ENCODE measurements at places on chromosomes 5 and 9.

DNA sequence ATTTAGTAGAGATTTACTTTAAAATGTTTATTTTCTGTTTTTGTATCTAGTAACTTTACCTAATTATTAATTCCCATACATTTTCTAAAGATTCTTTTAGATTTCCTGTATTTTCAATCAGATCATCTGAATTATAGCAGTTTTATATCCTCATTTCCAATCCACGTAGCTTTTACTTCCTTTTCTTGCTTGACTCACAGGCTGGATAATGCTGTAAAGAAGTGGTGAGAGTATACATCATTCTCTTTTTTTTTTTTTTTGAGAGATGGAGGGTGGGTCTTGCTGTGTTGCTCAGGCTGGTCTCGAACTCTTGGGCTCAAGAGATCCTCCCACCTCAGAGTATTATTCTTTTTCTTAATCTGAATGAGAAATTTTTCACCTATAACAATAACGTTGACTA, 11.2 kb upstream of the SETX start:
- DNase-seq: no peak

DNA sequence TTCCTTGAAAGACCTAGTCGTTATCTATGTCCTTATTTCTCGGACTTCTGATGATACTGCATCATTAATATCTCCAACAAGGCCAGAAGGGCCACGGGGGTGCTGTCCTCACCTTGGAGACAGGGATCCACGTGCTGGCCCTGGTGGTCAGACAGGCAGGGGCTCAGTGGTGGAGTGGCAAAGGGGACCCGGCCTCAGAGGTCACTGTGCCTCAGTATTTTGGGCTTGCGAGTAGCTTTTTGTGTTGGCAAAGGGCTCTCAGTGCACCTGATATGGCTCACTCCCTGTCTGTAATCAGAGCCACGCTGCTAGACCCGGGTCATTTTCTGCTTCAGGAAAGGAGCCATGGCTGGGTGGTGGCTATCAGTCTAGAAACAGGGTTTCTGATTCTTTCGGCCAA, 135.1 kb downstream of the GADD45G start:
- no peak for DNase-seq

- DNase-seq: no peak
Measured at GRCh38 chr9:110126499-110126941, 81.4 kb downstream of the C9orf152 start.

DNA sequence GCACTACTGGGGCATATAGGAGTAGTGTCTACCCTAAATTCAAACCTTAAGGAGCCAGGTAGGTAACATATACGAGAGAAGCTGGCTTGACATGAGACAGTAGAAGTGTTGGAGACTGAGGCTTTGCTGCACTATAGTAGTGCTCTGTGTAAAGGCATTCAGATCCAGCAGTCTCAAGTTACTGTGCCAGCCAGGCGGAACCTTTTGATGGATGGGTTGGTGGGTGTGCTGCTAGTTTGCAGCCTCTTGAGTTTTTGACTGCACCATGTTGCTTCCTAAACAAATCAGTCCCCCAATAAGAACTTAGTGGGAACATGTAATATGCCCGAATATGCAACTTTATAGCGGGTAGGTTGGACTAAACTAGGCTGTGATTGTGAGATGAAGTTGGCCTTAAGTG, 1.5 kb downstream of the CLTA start:
- no peak for DNase-seq

DNA sequence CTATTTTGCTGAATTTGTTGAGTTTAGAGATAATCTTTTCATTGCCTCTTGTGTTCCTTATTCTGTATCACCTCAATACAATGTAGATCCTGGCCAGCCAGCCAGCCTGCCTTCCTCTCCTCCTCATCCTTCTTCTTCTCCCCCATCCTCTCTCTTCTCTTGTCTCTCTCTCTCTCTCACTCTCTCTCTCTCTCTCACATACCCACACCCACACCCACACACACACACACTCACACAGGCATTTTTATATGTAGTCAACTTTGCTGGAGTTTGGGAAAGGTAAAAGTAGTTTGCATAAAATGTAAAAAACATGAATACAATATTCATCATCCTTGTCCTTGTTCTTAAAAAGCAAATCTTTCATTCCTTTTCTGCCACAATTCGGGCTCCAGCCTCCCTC, 60.5 kb downstream of the ZFAND5 start:
- DNase-seq: no peak

GRCh38 chr9:95461448-95462248, 55.1 kb downstream of the PTCH1 start:
- no peak for DNase-seq

- DNase-seq: no peak
Measured at GRCh38 chr9:118183576-118183975, 479.4 kb downstream of the TLR4 start.

GRCh38 chr9:89364666-89365531, 46.6 kb downstream of the SECISBP2 start:
- no peak for DNase-seq
